ENCODE measurements at places on chromosomes 11 and 22.

- DNase-seq: no peak
These were observed 74.0 kb downstream of the ADAMTS15 start for GRCh38 chr11:130522284-130522961.

GRCh38 chr11:108239076-108239475 is 16.2 kb downstream of the ATM start:
- DNase-seq: no peak

DNA sequence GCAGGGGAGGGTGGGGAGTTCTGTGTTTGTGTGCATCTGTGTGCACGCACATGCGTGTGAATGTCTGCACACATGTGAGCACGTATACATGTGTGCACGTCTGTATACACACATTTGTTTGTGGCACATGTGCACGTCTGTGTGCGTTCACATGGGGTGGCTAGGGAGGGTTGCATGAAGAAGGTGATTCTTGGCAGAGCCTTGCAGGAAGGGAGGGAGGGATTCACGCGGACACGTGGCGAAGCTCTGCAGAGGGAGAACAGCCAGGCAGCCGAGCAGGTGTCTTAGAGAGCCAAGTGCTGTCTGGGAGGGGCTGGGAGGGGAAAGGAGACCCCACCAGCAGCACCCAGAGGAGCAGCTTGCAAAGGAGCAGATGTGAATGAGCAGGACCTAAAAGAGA is 372.1 kb downstream of the BRD1 start:
- no peak for DNase-seq

DNA sequence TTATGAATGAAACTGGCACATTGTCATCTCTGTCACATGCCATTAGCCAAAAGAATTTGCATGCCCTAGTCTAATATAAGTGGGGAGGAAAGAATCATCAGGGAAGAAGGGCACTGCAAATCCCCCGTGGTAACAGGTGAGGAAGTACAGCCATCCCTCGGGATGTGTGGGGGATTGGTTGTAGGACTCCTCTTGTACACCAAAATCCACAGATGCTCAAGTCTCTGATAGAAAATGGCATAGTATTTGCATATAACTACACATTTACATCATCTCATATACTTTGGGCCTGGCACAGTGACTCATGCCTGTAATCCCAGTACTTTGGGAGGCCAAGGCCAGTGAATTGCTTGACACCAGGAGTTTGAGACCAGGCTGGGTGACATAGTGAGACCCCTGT is 109.7 kb downstream of the HIPK3 start:
- DNase-seq: no peak

- DNase-seq: no peak
These were observed 195.2 kb downstream of the TRIM29 start for GRCh38 chr11:119942583-119943297.

GRCh38 chr11:130617001-130617400 is 168.6 kb downstream of the ADAMTS15 start:
- DNase-seq: no peak

DNA sequence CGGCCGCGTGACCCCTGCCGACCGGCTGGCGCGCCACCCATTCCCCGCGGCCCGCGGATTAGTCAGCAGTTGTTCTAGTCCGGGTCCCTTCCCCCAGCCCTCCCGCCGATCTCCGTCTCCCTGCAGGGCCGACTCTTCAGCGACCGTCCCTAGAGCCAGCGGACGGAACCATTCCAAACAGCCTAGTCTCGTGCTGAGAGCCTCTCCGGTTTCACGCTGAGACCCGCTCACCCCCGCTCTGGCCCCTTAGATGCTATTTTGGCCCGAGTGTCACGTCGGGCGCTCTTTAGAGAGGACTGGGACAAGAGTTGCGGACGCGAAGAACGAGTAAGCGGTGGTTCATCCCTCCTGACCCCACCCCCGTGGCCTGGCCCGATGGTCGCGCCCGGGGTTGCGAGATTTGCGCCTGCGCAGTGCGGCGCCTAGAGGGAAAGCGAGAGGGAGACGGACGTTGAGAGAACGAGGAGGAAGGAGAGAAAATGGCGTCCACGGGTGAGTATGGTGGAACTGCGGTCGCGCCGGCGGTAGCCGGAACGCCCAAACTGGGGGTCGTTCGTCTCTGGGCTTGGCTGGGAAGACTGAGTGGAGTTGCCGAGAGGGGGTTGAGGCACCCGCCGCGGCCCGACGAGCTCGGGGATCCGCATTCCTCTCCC is at the start of the genes EWSR1 and RHBDD3:
Gene EWSR1, plus strand, starts transcription at position 411 of the 653 bp plus-strand sequence. Its CDS starts 69 bp downstream, at position 480.
Gene RHBDD3, minus strand, starts transcription at position 124 of the 653 bp plus-strand sequence. CDS start 2,355 bp downstream, outside the sequence.
- peak; percentile 91 for DNase-seq

DNA sequence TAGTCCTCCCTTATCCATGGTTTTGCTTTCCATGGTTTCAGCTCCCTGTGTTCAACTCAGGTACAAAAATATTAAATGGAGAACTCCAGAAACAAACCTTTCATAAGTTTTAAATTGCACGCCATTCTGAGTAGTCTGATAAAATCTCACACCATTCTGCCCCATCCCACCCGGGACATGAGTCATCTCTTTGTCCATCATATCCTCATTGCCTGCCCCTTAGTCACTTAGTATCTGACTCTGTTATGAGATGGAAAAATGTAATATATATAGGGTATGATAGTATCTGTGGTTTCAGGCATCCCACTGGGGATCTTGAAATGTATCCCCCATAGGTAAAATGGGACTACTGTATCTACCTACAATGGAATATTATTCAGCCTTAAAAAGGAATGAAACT is 35.5 kb upstream of the FGF3 start:
- DNase-seq: no peak

- DNase-seq: no peak
These were observed 33.1 kb upstream of the TP53I11 start for GRCh38 chr11:44983786-44984185.

DNA sequence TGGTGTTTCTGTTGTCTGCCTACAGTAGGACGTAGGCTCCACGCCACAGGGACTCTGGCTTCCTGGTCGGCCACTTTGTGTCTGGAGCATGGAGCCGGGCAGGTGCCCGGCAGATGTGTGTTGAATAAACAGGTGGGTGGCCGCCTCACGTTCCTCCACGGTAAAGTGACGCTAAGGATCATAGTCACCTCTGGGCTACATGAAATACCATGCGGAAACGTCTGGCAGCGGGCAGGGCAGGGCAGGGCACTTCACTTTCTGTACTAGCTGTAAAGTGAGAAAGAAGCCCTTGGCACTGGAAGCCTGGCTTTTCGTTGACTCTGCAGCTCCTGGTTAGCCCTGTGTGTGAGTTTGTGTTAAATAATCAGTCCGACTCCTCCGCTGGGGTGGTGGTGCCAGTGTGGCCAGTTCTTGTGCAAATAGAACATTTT is 52.4 kb downstream of the MCM5 start:
- DNase-seq: peak; percentile 74

DNA sequence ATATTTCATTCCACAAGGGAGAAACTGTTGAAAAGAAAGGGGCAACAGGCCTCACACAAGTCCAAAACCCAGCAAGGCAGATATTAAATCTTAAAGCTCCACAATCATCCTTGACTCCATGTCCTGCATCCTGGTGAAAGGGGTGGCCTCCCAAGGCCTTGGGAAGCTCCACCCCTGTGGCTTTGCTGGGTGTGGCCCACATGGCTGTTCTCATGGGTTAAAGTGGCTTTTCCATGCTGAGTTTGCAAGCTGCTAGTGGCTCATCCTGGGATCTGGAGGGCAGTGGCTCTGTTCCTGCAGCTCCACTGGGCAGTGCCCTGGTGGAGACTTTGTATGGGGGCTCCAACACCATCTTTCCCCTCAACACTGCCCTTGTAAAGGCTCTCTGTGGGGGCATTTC is 106.4 kb downstream of the CTNND1 start:
- no peak for DNase-seq

DNA sequence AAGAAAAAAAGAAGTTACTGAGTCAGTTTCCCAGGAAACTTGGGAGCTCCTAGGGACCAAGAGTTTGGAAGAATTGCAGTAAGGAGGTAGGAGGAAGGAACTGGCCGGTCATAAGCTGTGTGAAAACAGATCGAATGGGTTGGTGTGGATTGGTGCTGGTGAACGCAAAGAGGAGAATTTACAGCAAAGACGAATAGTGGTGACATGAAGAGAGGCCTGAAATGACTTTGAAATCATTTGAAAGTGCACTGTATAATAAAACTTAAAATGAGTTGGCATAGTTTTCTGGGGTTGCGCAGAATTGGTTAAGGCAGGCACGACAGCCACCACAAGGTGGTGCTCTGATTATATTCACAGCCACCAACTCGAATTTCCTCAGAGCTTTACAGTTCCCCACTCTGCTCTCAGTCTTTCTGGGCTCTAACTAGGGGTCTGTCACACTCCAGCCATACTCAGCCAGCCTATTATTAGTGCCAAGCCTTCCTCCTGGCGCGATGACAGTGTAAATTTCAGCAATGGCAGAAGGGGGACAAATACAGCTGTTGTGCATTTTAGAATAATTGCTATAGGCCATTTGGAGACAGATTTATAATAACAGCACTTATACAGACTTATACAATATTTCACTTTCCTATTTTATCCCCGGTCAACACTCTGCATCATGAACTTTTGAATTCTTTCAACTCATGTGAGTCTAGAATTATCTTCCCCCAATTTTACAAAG is 8.3 kb upstream of the HTR3B start:
- peak; percentile 34 for DNase-seq

GRCh38 chr11:127017482-127017881 is 16.9 kb upstream of the KIRREL3 start:
- DNase-seq: no peak

- peak; percentile 22 for DNase-seq
These were observed 27.8 kb upstream of the ZNRF3 start for GRCh38 chr22:28855355-28856094.

DNA sequence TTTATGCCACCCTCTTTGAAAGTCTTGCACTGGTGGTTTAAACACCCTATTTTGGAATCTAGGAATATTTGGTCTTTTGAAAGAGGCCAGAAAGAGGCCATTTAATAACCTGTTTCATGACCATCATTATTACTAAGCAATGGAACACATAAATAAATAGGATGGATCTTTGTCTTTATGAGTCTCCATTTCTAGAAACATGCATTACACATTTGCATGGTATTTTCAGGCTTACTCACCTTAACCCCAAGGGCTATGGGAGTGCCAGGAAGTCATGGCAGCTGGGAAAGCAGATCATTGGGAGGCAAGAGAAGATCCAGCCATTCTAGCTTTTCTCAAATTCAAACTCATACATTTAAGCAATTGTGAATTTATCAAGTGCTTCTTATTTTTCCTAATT is 185.8 kb upstream of the POU2AF2 start:
- DNase-seq: no peak

DNA sequence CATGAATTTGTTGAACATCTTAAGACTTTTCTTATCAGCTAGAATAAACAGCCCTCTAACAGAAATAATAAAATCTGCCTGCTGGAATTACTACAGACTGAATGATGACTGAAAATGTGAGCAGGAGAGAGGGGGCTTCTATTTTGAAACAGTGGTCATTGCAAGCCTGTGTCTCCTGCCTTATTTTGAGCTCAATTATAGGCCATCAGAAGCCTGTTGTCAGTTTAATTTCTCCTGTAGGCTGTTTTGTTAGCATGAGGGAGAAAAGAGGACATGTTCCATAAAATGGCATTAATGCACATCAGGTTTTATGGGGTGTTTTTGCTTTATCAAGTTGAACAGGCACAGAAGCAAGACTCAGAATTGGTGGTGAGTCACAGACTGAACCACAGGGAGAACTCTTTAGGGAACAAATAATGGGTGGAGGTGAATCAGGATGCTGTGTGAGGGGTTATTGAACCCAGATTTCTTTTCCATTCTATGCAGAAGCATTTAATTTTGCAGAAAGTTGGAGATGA is 129.1 kb downstream of the PARVA start:
- no peak for DNase-seq

DNA sequence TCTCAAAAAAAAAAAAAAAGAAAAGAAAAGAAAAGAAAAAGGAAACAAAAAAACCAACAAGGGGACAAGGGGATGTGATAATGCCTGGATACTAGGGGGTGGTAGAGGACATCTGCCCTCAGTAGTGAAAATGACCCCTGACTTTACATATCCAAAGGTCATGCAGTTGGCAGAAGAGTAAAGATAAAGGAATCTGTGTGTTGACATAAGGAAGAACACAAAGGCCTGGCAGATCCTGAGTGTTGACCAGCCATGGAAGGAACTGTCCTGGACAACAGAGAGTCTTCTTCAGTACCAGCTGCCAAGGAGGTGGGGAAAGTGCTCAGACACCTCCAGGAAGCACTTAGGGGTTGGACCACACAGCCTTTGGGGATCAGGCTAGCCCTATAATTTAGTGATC is 12.6 kb downstream of the SLC43A1 start:
- no peak for DNase-seq

GRCh38 chr11:1146365-1146764 is 11.4 kb upstream of the MUC5AC start:
- no peak for DNase-seq

- DNase-seq: no peak
These were observed 17.8 kb downstream of the MAFF start for GRCh38 chr22:38219632-38220031.

DNA sequence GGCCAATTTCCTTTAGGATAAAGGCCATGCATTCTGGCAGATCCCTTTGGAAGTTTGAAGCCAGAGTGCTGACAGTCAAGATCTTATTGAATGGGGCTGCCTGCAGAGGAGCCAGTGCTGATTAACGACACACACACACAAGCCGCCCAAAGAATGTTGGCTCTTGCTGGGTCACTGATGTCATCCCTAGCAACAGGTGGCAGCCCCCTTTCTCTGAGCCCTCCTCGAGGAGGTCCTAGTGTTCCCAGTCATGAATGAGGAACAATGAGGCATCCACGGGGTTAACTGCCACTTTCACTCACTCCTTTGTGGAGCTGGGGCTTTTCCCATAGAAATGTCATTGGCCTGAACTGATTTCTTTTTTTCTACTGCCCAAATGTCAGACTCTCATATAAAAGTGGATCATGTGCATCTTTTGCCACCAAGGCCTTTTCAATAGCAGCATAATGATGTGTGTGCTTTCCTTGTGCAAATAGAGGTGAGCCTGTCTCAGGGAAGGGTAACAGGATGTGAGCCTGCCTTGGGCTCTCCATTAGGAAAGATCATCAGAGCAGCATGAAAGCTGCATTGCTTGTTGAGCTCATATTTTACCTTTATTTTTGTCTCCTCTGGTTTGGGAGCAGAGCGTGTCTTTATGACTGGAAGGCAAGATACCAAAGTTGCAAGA is 301.8 kb upstream of the MTNR1B start:
- peak; percentile 55 for DNase-seq

DNA sequence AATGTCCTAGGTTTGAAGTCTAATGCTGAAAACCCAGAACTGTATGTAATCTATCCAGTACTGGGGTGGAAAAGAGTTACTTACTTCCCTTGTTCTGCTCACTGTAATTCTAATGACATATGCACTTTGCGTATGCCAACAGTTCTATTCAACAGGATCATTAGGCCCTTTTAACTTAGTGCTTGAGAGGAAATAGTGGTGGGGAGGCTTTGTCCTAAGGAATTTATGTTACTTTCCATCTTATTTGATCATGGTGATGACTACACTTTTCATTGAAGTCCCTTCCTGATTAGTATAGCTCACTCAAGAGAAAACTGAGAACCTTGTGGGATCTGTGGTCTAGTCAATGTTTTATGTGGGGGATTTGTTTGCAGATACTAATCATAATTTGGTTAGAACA is 348.2 kb downstream of the GUCY1A2 start:
- no peak for DNase-seq

GRCh38 chr22:24510637-24511625 is 15.8 kb downstream of the UPB1 start:
- no peak for DNase-seq

- no peak for DNase-seq
These were observed 5.3 kb upstream of the BRSK2 start for GRCh38 chr11:1384199-1384970.
